ENCODE measurements at places on chromosomes 11 and 22. TPM values are rescaled to one million over a fixed set of nuclear protein-coding genes. Genes with fewer than 3 reads are reported as not detected.

MMP10 gene
- total RNA-seq, result 0.88 TPM

TMEM132A gene
- 149 TPM for total RNA-seq

C11orf42 gene
- not detected for total RNA-seq

OR56A1 gene
- total RNA-seq, result not detected

ARVCF gene
- total RNA-seq, result 0.91 TPM

CD3G gene
- not detected for total RNA-seq

MYOD1 gene
- not detected for total RNA-seq

DLG2 gene
- total RNA-seq, result 0.20 TPM

CWF19L2 gene
- total RNA-seq, result 4.6 TPM

OR4A16 gene
- total RNA-seq, result not detected

MFNG gene
- total RNA-seq, result 2.2 TPM

GAL gene
- 11.6 TPM for total RNA-seq

CHST1 gene
- 1.4 TPM for total RNA-seq

GGTLC3 gene
- total RNA-seq, result not detected

THY1 gene
- total RNA-seq, result 14.4 TPM

All from A549 treated with ZK216348 at 1 μM for 4 hours (cell line).